ENCODE measurements at places on chromosomes 11 and 22.

DNA sequence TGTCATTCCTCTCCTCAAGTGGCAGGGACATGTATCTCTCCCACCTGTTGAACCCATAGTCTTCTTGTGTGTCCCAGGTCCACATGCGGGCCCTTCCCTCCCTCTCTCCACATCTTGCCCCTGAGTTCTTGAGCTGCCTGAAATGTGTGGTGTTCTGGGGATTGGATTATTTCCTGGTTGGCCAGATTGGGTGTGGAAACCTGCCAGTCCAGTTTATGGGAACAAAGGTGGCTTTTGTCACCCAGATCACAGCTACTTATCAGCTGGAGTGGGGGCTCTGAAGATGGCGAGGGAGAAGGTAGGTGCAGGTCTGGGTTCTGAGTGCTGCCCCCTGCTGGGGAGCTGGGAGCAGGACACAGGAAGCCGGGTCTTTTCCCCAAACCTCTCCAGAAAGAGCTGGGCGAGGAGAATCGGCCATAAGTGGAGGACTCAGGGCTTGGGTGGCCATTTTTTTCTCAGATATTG is 14.2 kb downstream of the DTX4 start:
- DNase-seq, result peak; percentile 36

DNA sequence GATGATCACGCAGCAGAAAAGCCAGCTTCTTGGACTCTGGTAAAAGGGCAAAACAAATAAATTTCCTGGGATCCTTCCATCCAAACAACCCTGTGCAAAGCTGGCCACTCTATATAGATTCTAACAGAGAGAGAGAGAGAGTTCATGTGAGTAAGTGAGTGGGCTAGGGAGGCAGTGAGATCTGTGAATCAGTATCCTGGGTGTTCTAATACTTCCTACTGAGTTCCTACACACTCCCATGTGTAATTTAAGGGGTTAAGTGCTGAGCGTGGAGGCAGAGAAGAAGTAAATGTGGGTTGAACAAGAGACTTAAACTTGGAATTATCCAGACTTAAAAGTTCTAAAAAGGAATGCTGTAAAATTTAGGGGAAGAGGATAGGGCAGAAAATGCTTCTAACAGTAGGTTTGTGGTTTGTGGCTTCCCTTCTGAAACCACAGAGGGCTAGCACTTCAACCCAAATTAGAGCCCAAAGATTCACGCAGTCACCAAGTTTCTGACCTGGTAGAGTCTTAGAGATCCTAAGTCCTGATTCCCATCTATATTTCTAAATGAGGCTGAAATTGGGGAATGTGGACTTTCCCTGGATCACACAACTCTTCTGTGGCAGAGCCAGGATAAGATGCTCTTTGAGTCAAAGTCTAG is 413.9 kb downstream of the TENM4 start:
- DNase-seq, result no peak

DNA sequence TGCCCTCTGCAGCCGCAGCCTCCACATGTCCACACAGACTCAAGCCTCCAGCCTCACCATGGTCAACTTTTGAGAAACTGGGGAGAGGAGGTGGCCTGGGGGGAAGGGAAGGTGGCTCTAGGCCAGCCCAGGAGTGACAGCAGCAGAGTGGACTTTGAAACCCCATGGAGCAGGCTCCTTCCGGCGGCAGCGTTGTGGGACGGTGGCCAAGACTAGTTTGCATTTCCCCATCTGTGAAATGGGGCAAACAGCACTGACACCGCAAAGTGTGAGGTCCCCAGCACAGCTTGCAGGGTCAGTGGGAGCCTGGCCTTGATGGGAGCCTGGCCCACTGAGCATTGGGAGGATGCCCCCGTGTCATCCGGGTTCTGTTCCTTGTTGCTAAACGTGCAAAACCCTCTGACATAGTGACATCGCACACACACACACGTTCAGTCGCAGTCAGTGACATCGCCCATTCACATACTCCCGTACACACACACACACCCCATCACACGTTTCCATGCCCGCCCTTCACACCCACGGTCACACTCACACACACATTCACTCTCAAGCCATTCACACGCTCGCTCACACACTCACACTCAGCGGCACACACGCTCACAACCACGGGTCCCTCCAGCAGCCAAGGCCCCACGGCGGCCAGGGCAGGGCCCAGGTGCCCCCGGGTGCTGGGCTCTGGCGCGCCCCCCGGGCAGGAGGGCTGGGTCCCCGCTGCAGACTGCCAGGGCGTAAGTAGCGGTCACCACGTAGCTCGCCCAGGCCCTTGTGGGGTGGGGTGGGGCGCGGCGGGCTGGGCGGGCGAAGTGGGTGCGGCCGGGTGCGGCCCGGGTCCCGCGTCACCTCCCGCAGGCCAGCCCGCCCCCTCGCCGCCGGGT is 585 bp downstream of the CYB5R3 start:
- DNase-seq, result no peak

DNA sequence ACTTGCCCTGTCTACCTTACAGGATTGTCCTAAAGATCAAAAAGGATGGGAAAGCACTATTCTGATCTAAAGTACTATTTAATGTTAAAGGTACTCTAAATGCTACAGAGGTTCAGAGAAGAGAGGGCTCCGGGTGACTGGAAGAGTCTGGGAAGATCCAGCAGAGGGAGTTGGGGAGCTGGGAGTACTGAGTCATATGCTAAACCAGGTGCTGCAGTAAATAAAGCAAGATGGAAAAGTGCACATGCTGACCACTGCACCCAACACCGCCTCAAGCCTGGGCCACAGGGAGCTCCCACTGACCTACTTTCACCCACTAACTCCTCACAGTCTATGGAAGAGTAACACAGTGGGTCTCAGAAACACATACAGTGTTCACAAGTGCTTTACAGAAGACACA is 49.3 kb downstream of the WT1 start:
- no peak for DNase-seq

GRCh38 chr11:123544631-123545375 is 109.6 kb downstream of the SCN3B start:
- DNase-seq, result no peak

- DNase-seq, result no peak
Measured at GRCh38 chr11:12121011-12121410, 10.6 kb downstream of the MICAL2 start.

GRCh38 chr11:32751381-32751780 is 43.1 kb downstream of the CCDC73 start:
- DNase-seq, result no peak
